ENCODE measurements at places on chromosomes 1 and 21.

GRCh38 chr21:41071258-41072171, 96.4 kb upstream of the BACE2 start:
- no peak for DNase-seq

GRCh38 chr21:34884346-34884929, 164.7 kb downstream of the RUNX1 start:
- no peak for DNase-seq

DNA sequence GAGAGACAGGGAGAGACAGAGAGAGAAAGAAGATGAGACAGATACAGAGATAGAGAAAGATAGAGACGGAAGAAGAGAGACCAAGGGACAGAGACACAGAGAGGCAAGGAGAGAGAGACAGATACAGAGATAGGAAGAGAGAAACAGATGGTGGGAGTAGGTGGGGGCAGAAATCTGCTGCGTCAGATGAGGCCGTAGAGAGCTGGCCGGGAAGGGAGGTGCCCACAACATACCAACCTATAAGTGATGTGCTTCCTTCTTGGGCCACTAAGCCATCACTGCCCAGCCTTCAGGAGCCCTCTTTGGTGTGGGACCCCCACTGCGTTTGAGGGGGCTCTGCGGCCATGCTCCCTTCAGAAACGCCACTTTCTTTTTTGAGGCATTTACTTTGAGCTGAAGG, 307.6 kb upstream of the VAMP3 start:
- DNase-seq: no peak

- no peak for DNase-seq
Measured at GRCh38 chr1:207333620-207334019, 12.1 kb downstream of the CD55 start.

GRCh38 chr1:3775490-3776230, 3.1 kb downstream of the SMIM1 start:
- peak; percentile 26 for DNase-seq

GRCh38 chr1:94079080-94079940, 41.6 kb downstream of the ABCA4 start:
- DNase-seq: no peak

GRCh38 chr1:198865319-198865718, 226.5 kb downstream of the PTPRC start:
- no peak for DNase-seq

GRCh38 chr1:12124693-12125421, 41.9 kb upstream of the TNFRSF1B start:
- peak; percentile 63 for DNase-seq

DNA sequence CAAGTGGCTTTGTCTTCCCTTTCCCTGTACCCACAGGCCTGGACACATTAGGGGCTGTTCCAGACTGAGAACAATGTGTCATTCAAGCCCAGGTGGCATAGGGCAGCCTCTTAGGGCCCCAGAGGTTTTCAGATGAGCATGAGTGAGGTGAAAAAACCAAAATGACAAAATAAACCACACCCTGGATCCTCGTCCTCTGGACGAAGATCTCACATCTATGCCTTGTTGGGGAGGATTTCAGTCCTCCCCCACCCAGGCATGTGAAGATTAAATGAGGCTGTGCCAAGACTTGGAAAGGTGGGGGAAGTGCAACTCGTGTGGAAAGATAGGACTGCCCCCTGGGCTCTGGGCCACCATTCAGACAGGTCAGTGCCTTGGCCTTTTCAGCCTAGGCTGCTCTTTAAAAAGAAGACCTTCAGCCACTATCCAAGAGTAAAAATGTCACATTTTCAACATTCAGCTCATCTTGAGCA, 32.8 kb upstream of the IL19 start:
- no peak for DNase-seq

DNA sequence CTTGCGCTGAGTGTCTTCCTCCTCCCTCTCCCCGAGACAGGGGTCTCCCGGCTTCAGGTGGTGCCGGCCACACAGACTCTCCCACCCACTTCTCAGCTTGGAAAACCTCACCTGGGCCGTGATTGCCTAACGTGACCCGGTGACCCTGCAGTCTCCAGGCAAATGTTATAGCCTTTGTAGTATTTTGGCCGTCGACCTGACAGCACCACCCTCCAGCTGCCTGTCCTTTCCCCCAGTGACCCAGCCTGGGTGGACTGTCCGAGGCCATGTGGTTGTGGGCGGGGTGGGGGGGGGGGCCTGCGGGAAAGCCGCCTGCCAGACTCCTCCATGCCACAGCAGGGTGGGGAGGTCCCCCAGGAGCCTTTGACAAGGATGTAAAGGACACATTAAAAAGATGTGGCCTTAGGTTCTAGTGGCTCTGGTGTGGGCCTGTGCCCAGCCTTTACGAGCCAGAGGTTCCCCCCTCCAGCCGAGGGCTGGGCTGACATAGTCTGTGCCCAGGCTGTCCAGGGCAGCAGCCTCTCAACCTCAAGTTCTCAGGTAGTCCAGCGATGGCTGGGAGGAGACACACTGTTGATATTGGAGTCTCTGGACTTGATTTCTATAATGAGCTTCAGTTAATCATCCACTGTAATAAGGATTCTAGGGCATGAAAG, 8.1 kb downstream of the TOR3A start:
- no peak for DNase-seq

GRCh38 chr1:62452951-62453350, 16.1 kb downstream of the USP1 start:
- no peak for DNase-seq

GRCh38 chr21:14889080-14889810, 175.6 kb downstream of the NRIP1 start:
- DNase-seq: no peak

DNA sequence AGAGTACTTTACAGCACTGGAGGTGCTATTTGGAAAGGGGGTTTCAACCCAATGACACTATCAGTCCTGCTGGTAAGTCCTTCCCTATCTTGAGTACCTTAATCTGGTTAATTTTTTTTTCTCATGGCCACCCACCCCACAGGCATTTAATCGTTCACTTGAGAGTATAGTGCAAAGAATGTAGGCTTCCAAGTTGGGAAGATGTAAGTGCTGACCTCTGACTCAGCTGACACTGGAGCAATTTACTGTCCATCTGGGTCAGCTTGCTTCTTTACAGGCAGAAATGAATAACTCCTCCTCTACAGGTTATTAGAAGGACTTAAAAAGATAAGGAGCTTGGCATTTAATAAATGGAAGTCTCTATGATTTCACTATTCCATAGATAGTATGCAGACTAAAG, 89.6 kb downstream of the AK5 start:
- no peak for DNase-seq

DNA sequence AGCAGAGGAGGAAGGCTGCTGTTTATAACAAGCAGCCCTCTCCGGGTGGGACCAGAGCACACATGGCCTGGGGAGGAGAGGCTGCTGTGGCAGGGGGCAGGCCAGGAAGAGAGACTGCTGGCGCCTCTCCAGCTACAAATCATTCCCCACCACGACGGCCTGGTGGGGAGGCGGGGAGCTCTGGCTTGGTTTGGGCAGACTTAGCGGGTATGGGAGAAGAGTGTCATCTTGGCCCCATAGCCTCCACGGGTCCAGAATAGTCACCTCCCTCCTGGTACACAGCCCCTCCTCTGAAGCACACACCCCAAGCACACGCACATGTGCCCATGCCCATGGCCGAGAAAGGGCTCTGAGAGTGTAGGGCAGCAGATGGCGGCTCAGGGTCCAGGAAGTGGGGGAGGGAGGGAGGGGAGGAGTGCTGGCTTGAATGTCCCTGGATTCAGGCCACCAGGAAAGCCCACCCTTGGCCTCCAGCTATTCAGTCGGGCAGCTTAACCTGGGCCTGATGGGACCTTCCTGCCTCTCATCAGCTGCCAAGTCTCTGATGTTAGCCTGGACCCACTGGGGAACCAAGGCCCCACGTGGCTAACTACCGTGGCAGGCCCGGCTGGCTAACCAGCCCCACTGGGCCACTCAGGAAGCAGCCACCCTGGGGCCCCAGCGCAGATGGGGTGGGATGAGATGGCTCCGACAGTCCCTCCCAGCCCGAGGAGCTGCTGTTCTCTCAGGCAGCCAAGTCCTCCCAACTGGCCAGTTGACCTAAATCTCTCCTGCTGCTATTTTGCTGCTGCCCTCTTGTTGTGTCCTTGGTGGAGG, 10.9 kb downstream of the LRP8 start:
- no peak for DNase-seq

DNA sequence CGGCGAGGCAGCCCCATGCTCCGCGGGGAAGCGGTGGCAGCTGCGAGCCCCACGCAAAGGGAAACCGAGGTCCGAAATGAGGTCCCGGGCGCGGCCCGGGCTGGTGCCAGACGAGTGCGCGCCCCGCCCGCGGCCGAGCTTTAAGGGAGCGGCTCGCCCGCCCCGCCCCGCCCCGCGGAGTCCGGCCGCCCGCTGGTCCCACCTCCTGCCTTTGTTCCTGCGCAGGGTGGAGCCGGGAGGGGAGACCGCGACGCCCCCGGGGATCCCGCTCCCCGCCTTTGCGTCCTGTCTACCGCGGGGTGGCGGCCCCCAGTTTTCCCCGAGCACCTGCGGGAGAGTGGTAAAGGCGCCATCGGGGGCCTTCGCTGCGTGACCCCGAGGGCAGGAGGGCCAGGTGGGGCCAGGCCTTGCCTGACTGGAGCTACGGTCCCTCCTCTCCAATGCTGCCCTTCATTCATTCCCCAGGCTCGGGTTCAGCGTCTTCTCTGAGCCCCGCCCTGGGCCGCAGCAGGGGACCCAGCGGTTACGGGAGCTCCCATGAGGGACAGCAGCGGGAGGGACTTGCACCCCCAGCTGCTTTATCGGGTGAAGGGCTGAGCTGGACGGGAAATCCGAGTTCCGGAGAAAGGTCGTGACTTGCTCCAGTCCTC, at the start of gene HES2:
HES2 (minus strand) TSS at position 116 of the 650 bp plus-strand sequence; CDS start at position 17, 99 bp downstream.
- no peak for DNase-seq

- no peak for DNase-seq
Measured at GRCh38 chr1:15308621-15309027, 61.6 kb downstream of the FHAD1 start.

DNA sequence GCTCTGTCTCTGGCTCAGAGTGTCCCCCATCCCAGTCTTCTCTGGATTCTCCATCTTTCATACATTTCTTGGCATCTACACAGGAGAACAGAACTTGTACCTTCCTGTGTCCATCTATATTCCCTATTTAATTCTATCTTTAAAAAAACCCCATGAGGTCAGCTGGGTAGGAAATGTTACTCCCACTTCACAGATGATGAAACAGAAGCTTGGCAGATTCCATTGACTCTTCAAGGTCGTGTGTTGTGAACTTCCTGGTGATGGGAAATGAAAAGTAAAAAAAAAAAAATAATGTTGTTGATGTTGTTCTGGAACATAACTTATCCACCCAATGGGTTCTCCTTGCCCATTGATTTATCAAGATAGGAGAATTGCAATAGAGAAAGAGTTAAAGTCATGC, 8.9 kb downstream of the CHI3L2 start:
- DNase-seq: no peak

GRCh38 chr1:191897134-191897533, 261.1 kb upstream of the RGS18 start:
- DNase-seq: no peak

DNA sequence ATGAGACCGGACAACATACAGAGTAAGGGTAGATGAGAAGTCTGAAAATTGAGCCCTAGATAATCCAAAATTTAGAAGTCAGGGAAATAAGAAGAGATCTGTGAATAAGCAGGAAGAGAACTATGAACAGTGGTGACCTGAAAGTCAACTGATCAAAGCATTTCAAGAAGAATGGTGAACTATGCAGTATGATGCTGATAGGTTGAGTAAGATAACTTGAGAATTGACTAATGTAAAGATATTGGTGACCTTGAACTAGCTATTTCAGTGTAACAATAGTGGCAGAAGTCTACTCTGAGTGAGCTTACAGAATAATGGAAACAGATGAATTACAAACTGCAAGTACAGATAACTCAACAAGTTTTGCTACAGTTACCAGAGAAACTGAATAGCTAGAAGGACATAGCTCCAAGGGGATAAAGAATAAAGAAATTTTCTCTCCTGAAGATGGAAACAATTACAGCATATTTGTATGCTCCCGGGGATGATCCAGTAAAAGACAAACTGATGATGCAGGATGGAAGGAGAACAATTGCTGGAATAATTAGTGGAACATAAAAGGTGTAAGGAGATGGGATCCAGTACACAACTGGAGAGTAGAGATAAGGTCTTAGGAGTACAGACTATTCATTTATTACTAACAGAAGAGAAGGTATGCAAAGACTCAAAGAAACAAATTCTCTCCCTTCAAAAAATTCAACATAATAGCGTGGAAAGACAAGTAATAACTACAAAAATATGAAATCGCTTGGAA, 10.9 kb downstream of the NRDC start:
- DNase-seq: no peak

DNA sequence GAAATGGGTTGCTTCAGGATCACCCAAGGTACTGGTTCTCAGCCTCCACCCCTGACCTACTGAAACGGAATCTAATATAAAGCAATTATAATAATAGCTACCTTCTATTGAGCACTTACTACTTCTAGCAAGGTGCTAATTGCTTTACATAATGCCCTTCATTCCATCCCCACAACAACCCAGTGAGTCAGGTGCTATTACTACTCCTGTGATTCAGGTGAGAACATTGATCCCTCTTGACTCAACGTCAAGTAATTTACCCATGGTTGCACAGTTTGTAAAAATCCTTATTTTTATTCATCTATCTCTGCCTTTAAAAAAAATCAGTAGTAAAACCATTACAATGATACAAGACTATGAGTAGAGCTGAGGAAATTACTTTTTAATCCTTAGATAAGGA, 85.2 kb downstream of the UCHL5 start:
- no peak for DNase-seq

DNA sequence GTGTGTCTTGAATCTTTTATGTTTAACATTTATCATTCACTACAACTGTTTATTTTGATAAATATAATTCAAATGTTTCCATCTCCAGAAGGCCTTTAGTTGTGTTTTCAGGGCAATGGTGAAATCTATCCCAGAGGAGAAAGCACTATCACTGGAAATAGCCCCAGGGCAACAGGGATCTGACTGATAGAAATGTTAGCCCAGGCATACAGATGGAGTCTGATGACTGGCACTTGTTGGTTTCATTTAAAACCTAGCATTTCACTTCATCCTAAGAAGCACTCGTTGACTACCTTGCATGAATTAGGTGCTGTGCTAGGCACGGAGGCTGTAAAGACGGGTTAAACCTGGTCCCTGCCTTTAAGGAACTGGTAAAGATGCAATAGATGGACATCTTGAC, 103.1 kb downstream of the C1orf21 start:
- DNase-seq: no peak

All from activated T-helper 9 cell treated with anti-CD3 and anti-CD28 coated beads, Interleukin-2, amount 50 U/mL, for 16 hours (primary cell).